Stimulated activated CD4-positive, alpha-beta T cell treated with anti-CD3 and anti-CD28 coated beads, TNF-alpha, amount 100 ng/mL, for 48 hours (primary cell): ENCODE measurements at places on chromosomes 16 and 17.

- DNase-seq = no peak
These were observed 25.4 kb upstream of the RHOT1 start for GRCh38 chr17:32116937-32117336.

- no peak for DNase-seq
These were observed 74.6 kb upstream of the FAM20A start for GRCh38 chr17:68675723-68676122.

GRCh38 chr17:18280249-18280648 lies 19.8 kb downstream of the MIEF2 start:
- DNase-seq = no peak

DNA sequence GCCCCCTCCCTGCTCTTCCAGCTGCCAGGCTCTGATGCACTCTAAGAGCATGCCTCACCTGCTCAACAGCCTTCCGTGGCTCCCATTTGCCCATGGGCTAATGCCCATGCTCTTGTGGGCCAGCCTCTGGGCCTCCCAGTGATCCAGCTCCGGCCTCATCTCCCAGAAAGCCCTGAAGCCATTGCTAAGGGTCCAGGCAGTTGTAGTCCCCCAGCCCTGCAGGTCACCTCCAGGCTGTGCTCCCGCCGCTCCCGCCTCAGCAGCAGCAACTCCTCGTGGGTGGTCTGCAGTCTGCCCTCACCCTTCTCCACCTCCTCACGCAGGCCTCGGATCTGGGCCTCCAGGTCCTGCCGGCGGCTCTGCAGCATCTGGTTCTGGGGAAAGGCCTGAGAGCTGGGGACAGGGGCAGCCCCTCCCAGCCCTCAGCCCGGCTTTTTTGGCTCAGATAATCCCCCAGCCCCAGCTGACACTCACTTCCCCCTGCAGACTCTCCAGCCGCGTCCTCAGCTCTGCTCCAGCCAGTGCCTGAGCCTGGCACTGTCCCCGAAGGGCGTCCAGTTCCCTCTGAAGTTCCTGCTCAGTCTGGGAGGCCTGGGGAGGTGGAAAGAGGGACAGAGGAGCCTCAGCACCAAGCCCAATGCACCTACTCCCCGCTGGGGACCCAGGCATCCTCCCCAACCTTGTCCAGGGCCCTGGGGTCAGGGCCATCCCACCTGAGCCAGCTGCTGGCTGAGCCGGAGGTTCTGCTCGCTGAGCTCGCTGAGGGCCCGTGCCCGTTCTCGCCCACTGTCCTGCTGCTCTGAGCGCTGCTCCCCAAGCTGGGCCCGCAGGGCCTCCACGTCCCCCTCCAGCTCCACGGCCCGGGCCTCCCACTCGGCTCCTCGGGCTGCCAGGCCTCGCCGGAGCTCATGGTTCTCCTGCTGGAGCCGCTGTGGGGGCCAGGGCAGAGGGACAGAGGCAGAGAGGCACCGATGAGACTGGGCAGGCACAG lies 6.2 kb downstream of the BICDL2 start:
- DNase-seq = no peak

DNA sequence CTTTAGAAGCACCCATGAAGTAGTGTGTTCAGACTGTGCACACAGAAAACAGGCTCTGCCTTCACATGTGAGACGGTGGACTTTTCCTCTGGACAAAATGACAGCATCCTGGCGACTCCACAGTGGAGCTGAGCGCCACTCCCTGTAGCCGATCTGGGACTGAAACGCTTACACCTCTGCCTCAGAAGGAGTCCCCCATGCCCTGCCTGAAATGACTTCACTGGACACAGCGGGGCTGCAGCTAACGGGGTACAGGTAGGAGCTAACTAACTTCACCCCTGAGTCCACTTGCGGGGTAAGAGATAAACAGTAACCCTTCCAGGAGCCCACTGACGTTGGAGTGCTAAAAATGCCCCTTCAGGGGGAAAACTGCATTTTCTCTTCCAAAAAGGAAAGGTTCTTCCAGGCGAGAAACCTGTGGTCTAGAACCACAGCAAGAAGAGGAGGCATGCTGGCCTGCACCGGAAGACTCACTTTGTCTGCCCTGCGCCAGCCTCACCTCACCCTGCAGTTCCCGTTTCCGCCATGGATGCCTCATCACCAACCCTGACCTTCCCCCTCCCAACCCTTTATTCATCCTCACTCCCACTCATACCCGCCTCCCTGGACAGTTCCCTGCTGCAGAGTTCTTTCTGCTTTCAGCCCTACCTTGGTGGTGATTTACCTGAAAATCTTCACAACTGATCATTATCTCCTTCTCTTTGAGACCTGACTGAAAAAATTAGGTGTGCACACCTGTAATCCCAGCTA lies 19.4 kb upstream of the ENDOV start:
- DNase-seq = no peak
